ENCODE measurements at places on chromosomes 11 and 22.
A peak's percentile ranks its signal among the peaks of the same experiment; 100 is the strongest.

GRCh38 chr22:47686594-47687345 lies 924.3 kb downstream of the TBC1D22A start:
- DNase-seq: no peak

DNA sequence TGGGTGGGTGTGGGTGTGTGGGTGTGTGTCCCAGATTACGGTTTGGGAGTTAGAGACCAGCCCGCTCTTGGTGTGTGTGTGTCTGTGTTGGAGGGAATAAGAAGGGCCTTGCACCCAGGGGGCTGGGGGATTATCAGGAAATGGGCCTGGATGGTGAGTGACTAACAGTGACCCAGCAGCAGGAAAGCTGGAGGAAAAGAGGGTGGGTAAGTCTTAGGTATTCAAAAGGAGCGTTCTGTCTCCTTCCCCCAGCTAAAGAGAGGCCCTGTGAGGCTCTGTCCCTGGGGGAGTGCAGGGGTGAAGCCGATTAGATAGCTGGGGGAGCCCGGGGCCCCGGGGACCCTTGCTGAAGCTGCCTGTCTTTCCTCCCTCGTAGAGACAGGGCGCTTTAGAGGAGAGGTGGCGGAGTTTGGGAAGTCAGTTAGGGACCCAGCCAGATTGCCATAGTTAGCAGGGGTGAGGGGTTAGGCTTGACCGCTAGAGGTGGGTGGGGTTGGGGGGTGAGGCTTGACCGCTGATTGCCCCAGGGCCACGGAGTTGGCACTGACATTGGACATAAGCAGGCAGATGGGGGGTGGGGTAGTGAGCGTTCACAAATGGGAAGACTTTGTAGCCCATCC lies 1.5 kb downstream of the OAF start:
- no peak for DNase-seq

DNA sequence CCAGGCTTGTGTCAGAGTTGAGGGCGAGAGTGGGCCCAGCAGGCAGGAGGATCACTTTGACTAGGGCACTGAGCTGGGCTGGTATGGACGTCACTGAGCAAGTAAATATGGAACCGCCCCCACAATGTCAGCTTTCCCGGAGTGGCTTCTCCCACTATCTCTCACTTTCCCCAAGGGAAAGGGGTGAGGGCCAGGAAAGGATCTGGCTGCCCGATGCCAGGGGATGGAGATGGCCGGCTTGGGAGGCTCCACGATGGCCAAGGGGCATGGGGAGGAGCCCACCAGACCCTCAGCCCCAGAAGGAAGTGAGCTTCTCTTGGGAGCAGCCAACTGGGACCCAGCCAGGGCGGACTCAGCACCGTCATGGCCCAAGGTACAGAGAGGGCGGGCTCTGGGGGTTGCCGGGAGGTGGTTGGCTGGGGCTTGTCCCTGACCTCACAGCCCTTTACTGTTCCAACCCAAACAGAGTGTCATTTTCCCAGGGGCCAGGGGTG lies 8.7 kb downstream of the PRDM11 start:
- DNase-seq: no peak

GRCh38 chr11:22668005-22668796 lies 1.8 kb downstream of the GAS2 start:
- DNase-seq: no peak

DNA sequence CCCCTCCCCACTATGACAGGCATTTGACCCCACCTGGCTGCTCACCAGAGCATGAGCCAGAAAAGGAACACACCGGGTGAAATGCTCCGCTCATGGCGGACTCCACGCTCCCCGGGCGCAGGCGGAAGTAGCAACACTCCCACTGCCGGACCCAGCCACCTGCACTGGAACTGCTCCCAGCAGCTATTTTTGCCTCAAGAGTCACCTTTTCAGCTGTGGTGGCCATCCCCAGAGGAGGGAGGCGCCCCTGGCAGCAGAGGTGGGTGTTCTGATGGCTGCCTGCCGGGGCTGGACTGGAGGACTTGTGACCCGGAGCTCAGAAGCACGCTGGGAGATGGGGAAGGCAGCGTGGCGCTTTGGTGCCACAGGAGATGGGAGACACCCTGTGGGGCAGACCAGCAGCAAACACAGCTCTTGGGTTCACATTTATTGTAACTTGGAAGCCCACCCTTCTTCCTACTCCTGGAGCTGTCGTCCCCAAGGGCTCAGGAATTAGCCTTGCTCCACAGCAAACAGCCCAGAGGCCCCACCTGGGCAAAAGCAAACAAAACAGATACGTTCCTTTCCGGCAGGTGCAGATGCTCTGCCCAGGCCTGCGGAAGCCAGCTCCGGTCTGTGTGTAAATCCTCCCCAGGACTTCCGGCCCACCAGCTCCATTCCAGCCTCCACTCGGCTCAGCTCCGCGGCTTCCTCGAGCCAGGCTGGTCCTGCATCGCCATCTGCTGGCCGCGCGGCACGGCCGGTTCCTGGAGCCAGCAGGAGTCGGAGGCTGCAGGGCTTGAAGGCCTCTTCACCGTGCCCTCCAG lies 3.7 kb downstream of the RPS19BP1 start:
- DNase-seq: peak; percentile 71

- peak; percentile 2 for DNase-seq
These were observed 353.9 kb upstream of the DDI1 start for GRCh38 chr11:103682318-103683184.

GRCh38 chr11:5746614-5747013 lies 7.4 kb upstream of the OR52N4 start:
- DNase-seq: no peak

DNA sequence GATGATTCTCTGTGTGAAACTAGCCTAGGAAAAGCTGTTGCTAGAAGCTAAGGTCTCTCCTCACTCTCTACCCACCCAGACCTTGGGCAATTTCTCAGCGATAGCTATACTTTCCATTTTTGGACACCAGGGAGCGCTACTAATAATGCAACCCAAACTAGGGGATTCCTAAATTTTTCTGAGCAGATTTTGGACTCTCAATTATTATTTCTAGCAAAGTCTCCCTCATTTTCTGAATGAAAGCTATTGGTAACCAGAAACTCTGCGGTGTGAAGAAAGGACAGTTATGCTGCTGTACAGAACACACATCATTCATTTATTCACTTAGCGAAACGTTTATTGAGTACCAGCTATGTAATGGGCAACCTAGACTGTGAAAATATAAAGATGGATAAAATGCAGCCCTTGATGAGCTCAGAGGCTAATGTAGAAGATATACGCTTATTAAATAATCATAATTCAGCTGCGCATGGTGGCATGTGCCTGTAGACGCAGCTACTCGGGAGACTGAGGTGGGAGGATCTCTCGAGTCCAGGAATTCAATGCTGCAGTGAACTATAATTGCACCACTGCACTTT lies 6.1 kb upstream of the STIM1 start:
- DNase-seq: no peak

DNA sequence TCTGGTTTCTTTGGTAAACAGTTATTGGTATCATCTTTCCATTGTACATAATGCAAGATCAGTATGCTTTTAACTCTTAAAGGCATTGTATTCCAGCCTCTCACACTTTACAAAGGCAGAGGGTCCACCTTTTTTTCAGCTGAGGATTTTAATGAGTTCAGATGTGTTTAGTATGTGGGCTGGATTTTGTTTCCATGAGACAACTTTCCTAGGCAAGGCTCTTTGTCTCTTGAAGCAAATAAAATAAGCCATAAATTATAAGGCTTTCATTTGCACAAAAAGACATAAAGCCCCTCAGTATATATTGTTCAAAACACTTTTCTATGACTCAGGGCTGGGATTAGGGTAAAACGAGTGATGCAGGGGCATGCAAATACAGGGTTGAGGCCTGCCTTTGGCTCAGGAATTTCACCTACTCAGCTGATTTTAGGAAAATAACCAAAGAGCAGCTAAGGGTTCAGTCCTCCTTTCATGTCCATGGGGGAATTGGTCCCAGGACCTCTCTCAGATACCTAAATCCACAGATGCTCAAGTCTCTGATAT lies 7.6 kb downstream of the MMP20 start:
- DNase-seq: no peak

GRCh38 chr11:73204711-73205121 lies 13.4 kb upstream of the P2RY2 start:
- DNase-seq: no peak

DNA sequence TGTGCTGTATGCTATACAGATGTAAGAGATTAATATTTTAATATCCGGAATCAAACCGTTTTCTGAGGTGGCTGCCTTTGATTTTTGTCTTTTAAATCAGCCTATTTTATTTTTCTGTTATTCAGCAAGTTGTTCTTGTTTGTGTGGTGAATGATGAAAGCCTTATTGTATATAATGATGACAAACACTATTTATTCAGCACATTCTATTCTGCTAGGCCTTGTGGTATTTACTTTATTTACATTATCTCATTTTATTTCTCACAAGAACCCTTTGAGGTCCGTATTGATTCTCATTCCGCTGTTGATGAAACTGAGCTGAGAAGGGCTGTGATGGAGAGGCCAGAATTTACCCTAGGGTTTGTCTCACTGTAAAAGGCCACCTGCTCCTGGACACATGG lies 40.5 kb downstream of the KREMEN1 start:
- no peak for DNase-seq

- DNase-seq: no peak
These were observed 16.5 kb downstream of the USP35 start for GRCh38 chr11:78205256-78205655.

DNA sequence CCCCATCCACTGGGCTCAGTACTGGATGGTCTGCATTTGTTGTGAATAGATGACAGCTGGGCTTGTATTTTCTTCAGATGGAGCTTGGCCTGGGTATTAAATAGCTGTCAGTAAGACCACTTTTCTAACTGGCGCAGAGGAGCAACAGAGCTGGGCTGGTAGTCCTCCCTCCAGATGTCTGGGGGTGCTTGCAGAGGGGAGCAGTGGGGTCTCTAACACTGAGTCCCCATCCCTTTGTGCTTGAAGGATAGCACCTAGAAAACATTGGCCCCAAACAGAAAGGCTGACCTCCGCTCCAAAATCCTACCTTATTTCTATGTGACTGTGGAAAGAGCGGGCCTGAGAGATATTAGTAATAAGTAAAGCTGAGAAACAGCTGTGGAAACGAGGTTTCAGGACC lies 131.6 kb upstream of the E2F8 start:
- no peak for DNase-seq

DNA sequence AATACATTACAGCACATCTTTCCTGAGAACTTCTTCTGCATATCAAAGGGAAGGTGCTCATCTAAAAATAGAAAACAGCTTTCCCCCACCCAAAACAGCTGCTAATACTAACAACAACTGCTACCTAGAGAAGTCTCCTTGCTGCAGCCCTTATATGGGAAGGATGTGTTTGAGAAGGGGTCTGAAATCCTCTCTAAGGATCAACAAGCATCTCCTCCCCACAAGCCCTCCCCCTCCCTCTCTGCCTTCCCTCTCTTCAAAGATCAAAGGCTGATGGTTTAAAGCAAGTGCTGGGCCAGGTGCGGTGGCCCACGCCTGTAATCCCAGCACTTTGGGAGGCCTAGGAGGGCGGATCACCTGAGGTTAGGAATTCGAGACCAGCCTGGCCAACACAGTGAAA lies 33.5 kb downstream of the SCUBE2 start:
- DNase-seq: no peak

DNA sequence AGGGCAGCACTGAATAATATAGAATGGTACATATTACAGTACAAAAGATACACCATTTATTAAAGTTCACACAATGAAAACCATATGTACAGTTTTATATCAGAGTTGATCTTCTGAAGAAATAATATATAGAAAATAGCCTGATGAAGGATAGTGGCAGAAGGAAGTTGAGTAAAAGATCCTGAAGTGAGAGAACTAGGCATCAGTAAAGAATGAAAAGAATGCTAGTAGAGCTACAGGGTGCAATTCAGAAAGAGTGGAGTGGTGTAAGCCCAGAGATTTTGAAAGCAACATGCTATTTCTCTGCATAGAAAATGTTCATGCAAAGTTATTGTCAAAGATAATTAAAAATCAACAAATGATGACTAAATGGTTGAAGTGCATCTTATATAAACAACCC lies 1552.7 kb upstream of the TENM4 start:
- DNase-seq: no peak

- DNase-seq: no peak
These were observed 108.9 kb upstream of the BLID start for GRCh38 chr11:122224867-122225266.

DNA sequence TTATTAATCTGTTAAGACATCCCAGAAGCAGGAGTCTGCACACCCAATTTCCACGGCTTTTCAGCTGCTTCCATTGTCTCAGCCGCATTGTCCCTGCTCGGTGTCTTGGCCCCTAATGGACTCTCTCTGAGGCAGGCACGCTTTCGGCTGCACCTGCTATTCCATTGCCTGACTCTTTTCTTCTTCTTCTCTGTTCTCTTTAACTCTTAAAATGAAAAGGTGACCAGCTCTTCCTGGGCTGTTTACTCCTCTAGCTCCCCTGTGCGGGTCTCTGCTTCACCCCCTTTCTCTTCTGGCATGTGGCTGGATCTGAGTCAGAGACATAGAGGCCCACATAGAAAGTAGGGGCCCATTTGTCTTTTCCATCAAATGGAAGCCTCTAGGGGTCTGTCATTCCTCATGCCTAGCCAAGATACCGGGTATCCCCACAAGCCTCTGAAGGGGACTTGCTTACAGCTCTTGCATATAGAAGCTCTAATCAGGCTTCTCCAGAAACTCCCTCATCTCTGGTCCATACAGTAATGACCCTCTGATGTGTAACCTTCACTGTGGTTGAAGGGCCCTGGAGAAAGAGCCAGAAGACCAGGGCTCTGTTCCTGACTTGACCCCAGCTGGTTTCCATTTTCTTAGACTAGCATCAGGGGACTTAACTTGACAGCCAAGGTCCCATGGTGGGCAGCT lies 243.9 kb downstream of the ST3GAL4 start:
- DNase-seq: no peak

- no peak for DNase-seq
These were observed 314 bp downstream of the RIC8A start for GRCh38 chr11:207863-208180.

- no peak for DNase-seq
These were observed 58.3 kb downstream of the LDLRAD3 start for GRCh38 chr11:36002196-36002595.

- DNase-seq: no peak
These were observed 2.7 kb downstream of the FAT3 start for GRCh38 chr11:92227230-92227814.

DNA sequence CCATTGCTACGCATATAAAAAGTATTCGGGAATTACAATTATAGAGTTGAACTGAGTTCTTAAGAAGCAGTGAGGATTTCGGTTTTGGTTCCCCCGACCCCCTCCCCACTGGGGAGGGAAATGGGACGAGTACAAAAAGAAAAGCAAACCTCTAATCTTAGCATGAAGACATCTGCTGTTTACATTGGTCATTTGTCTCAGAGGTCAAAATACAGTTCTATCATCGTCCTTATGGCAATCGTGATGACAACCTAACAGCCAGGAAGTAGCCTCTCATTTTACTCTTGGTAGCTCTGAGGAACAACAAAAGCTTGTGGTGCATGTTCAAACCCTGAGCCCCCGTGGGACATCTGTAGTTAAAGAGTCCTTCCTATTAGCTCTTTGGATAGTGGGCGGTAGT lies 3.2 kb upstream of the PRSS23 start:
- DNase-seq: no peak

DNA sequence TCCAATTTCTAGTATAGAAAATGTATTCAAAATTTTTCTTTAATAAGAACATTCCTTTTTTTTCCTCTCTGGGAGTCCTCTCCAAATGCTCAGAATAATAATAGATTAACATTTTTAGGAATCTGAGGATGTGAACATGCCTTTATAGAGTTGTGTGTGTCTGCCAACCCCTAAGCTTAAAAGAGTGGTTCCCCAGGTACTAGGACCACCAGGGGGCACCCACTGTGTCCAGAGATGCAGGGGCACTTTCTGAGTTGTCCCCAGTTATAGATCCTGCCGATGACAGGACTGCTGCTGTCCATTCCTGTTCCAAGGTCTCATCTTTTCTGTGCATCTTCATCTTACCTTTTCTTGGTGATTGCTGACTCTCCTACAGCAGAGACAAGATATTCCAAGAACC lies 27.0 kb upstream of the MICAL2 start:
- no peak for DNase-seq

Data from stimulated activated CD8-positive, alpha-beta memory T cell treated with anti-CD3 and anti-CD28 coated beads, Interleukin-4, amount 100 ng/mL, for 4 hours (primary cell).